ENCODE measurements at places on chromosomes 11 and 22. TPM values are rescaled to one million over a fixed set of nuclear protein-coding genes. Genes with fewer than 3 reads are reported as not detected.

GRCh38 chr11:57514538-57515331, 767 bp downstream of the SLC43A1 start:
- H3K36me3 ChIP-seq = peaks cover 6% of the 10 kb centered on the region
- H3K27ac ChIP-seq = peak overlapping the region; percentile 96
- DNase-seq = peak; percentile 65
- H3K27me3 ChIP-seq = no peaks in the 10 kb centered on the region

SCN3B gene
- not detected for total RNA-seq

- H3K36me3 ChIP-seq = peaks cover 13% of the 10 kb centered on the region
- peak overlapping the region; percentile 71 for H3K27ac ChIP-seq
- no peaks in the 10 kb centered on the region for H3K27me3 ChIP-seq
Measured at GRCh38 chr11:65573391-65574079, 1.2 kb downstream of the FAM89B start.

DNA sequence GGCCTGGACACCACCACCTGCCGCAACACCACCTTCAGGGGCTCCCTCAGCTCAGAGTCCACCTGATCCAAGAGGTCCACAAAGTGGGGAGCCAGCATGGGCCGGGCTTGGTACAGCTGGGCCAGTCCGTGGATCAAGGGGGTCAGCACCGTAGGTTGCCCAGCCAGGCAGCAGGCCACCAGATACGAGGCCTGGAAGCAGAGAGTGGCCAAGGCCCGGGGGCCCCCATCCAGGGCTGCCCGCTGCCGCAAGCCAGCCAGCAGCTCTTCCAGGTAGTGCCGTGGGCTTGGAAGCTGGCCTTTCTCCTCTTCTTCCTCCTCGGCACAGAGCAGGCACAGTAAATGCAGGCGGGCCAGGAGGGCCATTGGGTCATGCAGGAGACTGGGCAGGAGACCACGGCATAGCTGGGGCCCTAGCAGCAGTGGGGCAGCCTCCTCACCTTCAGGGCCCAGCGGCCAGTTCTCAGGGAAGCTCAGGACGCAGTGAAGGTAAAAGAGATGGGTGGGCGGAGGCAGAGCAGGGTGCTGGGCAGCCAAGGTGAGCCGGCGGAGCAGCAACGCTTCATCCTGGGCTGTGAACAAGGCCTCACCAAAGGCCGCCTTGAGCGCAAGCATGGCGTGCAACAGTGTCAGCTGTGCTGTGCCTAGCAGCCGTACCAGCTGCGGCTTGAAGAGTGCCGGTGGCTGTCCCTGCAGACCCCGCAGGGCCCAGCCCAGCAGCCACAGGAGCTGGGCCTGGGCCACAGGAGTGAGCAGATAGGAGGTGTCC, 1.7 kb downstream of the AP5B1 start:
- peak overlapping the region; percentile 92 for H3K4me3 ChIP-seq
- peaks cover 24% of the 10 kb centered on the region for H3K4me1 ChIP-seq
- no peak overlapping the region for H3K27ac ChIP-seq

DNA sequence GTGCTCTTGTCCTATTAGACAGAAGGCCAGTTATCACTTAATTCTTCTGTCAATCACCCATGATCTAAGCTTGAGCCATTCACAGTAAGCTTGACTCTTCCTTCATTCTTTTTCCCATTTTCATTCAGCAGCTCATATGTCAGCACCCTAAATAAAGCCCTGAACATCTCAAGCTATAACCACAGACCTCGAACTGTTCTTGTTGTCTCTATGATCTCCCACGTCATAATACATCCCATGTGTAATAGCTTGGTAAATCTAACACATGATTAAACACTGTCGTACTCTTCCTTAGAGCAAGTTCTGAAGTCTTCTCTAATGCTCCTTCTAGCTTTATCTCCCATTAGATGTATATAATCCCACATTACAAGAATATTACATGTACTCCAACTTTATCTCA, 14.4 kb downstream of the MUC15 start:
- H3K36me3 ChIP-seq = no peaks in the 10 kb centered on the region
- no peak for DNase-seq
- H3K4me3 ChIP-seq = no peak overlapping the region
- no peaks in the 10 kb centered on the region for H3K27me3 ChIP-seq

GRCh38 chr11:73961321-73961720, 10.5 kb downstream of the DNAJB13 start:
- no peak for DNase-seq
- H3K27ac ChIP-seq = no peak overlapping the region
- peaks cover 14% of the 10 kb centered on the region for H3K27me3 ChIP-seq
- no peak overlapping the region for H3K4me3 ChIP-seq
- no peaks in the 10 kb centered on the region for H3K36me3 ChIP-seq

GRCh38 chr11:6323291-6323905, 3.1 kb upstream of the CAVIN3 start:
- H3K27me3 ChIP-seq = peaks cover 30% of the 10 kb centered on the region
- H3K4me1 ChIP-seq = peaks cover 31% of the 10 kb centered on the region
- DNase-seq = no peak
- H3K36me3 ChIP-seq = peaks cover 1% of the 10 kb centered on the region
- H3K4me3 ChIP-seq = no peak overlapping the region

TMEM191C gene
- total RNA-seq = 1.5 TPM

- no peaks in the 10 kb centered on the region for H3K36me3 ChIP-seq
- H3K27me3 ChIP-seq = peaks cover 7% of the 10 kb centered on the region
- H3K4me1 ChIP-seq = no peaks in the 10 kb centered on the region
- DNase-seq = no peak
- H3K4me3 ChIP-seq = no peak overlapping the region
Measured at GRCh38 chr11:9643751-9644150, 20.1 kb upstream of the SWAP70 start.

- DNase-seq = no peak
- no peak overlapping the region for H3K27ac ChIP-seq
- no peak overlapping the region for H3K4me3 ChIP-seq
- H3K27me3 ChIP-seq = no peaks in the 10 kb centered on the region
- no peaks in the 10 kb centered on the region for H3K36me3 ChIP-seq
- H3K4me1 ChIP-seq = no peaks in the 10 kb centered on the region
Measured at GRCh38 chr22:27501191-27501936, 300.2 kb downstream of the MN1 start.

DNA sequence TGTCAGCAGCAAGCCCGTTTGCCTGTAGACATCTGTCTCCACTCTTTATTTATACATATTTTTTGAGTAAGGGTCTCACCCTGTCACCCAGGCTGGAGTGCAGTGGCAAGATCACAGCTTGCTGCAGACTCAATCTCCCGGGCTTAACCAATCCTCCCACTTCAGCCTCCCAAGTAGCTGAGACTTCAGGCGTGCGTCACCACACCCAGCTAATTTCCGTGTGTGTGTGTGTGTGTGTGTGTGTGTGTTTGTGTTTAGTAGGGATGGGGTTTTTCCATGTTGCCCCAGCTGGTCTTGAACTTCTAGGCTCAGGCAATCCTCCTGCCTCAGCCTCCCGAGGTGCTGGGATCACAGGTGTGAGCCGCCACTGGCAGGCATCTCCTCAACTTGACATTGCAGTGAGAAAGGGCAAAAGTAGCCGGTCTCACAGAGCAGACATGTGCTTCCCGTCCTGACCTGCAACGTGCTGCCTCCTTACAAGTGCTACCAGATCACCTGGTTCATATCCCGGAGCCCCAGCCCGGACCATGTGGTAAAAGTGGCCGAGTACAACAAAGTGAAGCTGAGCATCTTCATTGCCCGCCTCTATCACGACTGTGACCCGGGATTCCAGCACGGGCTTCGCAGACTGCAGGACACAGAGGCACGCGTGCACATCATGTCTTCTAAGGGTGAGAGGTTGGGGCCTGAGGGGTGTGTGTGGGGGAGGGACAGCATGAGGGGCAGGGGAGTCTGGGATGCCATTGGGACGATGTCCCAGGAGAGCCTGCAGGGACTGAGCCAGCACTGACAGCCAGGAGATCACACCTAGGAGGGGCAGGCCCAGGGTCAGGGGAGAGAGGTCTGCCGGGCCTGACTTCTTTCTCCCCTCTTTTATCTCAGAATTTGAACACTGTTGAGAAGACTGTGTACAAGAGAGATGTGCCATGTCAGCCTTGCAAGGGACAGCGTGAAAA, 5.6 kb upstream of the APOBEC3H start:
- H3K4me1 ChIP-seq = peaks cover 90% of the 10 kb centered on the region
- H3K27me3 ChIP-seq = no peaks in the 10 kb centered on the region
- no peaks in the 10 kb centered on the region for H3K36me3 ChIP-seq
- H3K4me3 ChIP-seq = peak overlapping the region; percentile 82

CATSPER1 gene
- not detected for total RNA-seq

GRCh38 chr22:17792854-17793434, 18.7 kb upstream of the BID start:
- H3K4me3 ChIP-seq = no peak overlapping the region
- no peaks in the 10 kb centered on the region for H3K36me3 ChIP-seq
- no peak overlapping the region for H3K27ac ChIP-seq
- DNase-seq = no peak
- H3K27me3 ChIP-seq = no peaks in the 10 kb centered on the region

FOXRED2 gene
- 12.6 TPM for total RNA-seq

DNA sequence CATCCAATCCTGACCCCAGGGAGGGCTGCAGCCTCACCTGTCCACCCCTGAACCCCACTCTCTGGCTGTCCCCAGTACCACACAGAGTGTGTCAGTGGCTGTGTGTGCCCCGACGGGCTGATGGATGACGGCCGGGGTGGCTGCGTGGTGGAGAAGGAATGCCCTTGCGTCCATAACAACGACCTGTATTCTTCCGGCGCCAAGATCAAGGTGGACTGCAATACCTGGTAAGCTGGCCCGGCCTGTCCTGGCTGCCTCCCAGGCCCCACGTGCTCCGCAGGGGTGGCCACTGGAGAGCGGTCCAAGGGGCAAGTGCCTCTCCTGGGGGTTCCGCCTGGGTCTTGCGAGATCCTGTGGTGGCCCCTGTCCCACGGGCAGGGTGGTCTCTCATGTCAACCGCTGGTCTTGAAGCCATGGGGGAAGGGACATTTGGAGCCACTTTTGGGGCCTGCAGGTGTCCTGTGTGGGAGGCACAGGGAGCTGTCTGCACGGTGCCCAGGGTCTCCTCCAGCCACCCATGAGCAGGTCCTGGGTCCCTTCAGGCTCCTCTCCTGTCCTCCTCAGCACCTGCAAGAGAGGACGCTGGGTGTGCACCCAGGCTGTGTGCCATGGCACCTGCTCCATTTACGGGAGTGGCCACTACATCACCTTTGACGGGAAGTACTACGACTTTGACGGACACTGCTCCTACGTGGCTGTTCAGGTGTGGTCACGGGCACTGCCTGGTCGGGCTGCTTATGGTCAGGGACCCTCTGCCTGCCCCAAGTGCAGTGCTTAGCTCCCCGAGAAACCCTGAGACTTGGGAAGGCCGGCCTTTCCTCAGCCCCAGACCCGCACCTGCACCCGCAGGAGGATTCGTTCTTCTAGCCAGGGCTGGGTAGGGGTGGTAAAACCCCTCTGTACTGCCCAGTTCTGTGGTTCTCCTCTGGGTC, 11.8 kb downstream of the MUC2 start:
- H3K36me3 ChIP-seq = no peaks in the 10 kb centered on the region
- no peaks in the 10 kb centered on the region for H3K4me1 ChIP-seq
- no peak overlapping the region for H3K27ac ChIP-seq

MB gene
- 0.24 TPM for total RNA-seq

DNA sequence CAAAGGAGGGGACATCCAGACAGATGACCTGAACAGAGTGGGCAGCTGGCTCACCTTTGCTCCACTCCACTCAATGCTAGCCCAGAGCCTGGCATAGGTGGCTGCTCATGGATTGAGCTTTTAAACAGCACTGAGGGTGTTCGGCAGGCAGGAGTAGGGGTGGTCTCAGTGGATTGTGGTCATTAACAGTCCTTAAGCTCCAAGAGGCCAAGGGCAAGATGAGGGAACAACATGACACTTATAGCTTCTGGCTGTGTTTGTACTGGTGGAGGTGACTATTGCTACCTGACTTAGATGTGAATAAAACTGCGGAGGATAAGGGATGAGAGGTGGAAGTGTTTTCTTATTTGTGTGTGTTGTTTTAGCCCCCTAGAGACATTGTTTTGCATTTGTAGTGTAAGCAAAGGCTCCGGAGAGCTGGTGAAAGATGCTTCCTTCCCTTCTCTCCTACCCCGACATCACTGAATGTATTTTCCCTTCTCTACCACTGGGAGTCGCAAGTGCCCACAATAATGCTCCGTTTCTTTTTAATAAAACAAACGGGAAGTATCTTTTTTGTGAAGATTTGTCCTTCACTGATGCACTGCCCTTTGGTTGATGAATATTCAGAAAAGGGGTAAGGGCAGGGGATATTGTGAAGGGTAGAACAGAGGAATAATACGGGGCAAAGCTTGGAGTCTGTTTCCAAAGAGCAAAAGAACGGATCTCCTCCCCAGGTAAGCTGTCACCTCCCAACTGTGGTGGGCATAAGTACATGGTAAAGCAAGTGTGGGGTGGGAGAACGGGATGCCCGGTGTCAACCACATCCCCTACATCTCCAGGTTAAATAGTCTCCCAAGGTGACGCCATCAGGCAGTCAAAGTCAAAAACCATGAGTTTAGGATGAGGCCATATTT, 27.5 kb upstream of the MTNR1B start:
- H3K4me3 ChIP-seq = no peak overlapping the region
- H3K27ac ChIP-seq = no peak overlapping the region
- no peaks in the 10 kb centered on the region for H3K4me1 ChIP-seq
- H3K36me3 ChIP-seq = no peaks in the 10 kb centered on the region
- no peak for DNase-seq

DNA sequence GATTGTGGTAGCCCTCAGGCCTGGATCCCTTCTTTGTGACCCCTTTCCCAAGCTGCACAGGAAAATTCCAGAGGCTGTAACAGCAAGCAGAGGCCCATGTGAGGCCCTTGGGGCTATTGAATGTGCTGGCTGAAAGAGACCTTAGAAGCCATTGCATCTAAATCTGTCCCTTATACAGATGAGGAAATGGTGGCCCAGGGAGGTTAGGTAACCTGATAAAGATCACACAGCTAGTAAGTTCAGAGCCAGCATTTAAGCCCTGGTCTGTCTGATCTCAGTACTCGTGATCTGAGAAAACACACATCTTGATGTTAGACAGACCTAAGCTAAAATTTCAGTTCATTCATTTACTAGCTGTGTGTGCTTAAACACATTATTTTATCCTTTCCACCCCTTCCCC, 115.9 kb upstream of the TBCEL start:
- H3K36me3 ChIP-seq = no peaks in the 10 kb centered on the region
- no peak overlapping the region for H3K27ac ChIP-seq
- H3K4me3 ChIP-seq = no peak overlapping the region
- no peaks in the 10 kb centered on the region for H3K4me1 ChIP-seq
- peaks cover 17% of the 10 kb centered on the region for H3K27me3 ChIP-seq

Measured in activated T-cell treated with anti-CD3 and anti-CD28 coated beads, Interleukin-2, amount 50 U/mL, for 72 hours (primary cell).